ENCODE measurements at places on chromosomes 1 and 21.

- DNase-seq = no peak
These were observed 33.8 kb downstream of the RSPH1 start for GRCh38 chr21:42461881-42462877.

DNA sequence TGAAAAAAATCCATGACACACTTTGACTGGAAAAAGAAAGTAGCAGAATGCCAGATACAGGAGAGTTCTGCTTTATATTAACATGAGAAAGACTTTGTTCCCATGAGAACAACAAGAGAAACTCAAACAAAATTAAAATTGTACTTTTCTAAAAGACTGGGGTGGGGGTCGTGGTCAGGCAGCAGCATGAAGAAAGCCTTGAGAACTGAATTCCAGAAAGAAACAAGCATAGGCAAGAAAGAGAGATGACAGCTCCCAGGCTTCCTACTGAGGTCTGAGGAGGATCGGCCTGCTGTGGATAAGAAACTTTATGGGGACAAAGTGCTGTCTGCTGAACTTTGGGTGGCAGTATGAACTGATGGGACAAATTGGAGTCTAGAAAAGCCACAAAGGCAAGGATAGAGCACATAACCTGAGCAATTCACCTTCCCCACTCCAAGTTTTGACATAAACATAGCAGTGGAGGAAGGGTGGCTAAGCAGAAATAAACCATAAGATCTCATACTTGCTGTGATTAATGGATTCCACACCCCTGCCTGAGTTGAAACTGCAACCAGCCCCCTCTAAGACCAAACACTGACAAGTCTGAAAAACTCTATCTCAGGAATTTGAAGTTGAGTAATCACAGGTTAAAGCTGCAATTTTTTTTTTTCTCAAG lies 43.7 kb downstream of the COL6A1 start:
- no peak for DNase-seq

- DNase-seq = no peak
These were observed 19.9 kb downstream of the RPL5 start for GRCh38 chr1:92851729-92852128.

DNA sequence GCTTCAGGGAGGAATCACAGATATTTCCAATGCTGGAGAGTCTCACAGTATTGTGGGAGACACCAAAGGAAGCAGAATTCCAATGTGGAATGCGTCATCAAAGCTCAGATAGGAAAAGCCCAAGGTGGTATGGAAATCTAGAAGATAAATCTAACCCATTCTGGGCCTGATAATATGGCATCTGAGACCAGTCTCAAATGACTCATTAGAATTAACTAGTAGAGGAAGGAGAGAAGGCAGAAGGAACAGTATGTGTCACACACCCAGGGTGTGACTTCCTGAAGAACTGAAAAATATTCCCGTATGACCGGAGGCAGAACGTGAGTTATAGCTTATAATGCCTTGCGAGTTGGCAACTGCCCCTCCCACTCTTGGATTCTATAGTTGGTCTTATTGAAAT lies 499.2 kb downstream of the PLPP3 start:
- no peak for DNase-seq

DNA sequence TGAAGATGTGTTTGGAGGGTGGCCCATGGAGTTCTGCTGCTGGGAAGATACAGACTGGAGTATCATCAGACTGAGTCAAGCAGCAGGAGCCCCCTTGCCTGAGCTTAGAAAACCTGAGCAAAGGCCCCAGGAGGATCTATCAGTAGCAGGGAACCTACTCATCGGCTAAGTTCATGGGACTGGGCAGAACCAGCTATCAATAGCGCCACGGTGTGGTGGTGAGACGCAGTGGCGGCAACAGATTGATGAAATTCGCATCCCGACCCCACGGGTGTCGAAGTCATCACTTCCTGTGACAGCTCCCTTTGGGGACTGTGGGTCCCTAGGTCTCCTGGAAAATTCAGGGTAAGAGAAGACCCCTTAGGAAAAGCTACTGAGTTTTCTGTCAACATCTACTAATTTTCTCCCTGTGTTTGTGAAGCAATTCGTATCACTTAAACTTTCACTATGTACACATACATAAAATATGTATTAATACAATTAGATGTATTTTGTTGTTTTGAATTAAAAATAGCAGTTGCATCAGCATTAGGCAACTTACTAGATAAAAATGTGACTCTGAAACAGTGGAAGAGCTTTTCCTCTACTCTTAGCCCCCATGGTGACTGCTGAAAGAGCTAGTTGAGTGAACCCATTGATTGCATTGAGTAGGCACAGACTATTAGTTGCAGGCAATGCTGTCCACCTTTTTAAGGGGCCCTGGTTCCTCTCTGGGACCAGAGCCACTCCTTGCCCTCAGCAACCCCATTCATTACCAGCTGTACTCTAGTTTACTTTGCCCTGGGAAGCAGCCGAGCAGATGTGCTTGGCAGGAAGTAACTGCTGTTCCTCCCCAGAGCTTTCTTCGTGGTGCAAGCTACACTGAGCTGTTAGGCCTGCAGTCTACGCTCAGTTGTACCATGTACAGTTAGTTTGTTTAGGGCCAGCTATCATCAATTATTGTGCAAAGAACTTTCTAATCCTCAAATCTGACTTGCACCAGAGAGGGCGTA lies 7.3 kb upstream of the CACNA1S start:
- peak; percentile 56 for DNase-seq

DNA sequence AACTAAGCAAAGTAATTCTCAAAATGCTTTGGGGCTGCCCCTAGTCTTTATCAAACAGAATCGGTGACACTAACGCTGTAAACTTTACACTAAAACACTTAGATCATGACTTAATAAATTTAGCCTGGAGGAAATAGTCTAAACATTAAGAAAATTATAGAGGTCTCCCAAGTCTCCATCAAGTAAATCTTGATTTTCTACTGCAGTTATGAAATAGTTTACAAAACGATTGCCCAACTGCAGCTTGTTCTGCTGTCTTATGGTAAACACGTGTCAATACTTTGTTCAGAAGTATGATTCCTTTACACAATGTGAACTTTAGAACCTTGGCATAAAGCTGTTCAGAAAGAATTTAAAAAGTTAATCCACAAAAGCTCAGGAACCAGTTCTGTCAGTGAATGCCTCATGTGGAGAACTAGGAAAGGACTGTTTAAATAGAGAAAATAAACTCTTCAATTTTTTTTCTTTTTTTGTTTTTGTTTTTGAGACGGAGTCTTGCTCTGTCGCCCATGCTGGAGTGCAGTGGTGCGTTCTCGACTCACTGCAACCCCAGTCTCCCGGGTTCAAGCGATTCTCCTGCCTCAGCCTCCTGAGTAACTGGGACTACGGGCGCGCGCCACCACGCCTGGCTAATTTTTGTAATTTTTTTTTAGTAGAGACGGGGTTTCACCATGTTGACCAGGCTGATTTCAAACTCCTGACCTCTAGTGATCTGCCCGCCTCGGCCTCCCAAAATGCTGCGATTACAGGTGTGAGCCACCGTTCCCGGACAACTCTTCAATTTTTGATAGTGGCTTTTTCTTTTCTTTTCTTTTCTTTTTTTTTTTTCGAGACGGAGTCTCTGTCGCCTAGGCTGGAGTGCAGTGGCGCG lies 1.6 kb downstream of the DDI2 start:
- no peak for DNase-seq

DNA sequence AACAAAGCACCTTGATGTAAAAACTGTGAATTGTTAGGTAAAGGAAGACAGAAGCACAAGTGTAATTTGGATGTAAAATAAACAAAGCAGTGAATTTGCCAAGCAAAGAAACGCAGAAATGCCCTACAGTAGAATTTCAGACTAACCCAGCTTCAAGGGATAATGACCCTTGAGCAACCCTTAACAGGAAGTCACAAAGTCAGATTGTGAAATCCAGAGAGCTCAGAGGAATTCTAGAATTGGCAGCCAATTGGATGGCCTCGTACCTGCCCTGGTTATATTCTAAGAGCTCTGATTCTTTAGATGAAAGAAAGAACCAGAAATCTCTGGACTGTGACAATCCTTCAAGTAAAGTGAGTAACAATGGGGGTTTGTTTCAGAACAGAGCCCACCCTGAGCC lies 152.7 kb upstream of the CHRM3 start:
- no peak for DNase-seq

DNA sequence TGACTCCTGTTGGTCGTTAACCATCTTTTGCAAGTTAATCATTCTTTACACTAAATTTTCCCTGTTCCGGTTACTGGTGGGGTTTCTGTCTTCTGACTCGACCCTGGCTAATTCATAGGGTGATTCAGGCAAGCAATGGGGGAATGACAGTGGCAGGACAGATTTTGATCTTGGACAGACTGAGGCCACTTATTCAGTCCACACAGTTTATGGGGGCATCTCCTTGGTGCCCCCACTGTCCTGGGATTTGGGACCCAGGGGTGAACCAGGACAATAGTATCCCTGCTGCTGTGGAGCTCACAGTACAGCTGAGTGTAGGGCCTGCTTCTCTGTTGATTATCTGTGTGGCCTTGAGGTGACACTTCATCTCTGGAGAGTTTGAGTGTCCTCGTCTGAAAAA lies 540.4 kb downstream of the MATN1 start:
- no peak for DNase-seq

DNA sequence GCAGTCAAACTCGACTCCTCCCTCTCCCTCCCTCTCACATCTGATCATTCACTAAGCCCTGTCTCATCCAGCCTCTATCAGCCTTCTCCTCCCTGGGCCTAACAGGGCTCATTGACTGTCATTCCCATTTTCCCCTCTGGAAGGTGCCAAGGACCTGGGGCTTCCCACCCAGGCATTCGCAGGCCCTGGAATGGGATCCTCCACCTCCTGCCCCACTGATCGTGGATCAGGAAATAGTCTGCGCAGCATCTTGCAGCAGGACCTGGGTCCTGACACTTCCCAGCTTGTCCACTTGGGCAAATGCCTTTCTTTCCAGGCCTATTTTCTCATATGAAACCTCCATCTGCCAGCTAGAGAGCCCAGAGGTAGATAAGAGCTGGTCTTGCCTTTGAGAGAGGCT lies 71.2 kb upstream of the ZC3H12A start:
- no peak for DNase-seq

DNA sequence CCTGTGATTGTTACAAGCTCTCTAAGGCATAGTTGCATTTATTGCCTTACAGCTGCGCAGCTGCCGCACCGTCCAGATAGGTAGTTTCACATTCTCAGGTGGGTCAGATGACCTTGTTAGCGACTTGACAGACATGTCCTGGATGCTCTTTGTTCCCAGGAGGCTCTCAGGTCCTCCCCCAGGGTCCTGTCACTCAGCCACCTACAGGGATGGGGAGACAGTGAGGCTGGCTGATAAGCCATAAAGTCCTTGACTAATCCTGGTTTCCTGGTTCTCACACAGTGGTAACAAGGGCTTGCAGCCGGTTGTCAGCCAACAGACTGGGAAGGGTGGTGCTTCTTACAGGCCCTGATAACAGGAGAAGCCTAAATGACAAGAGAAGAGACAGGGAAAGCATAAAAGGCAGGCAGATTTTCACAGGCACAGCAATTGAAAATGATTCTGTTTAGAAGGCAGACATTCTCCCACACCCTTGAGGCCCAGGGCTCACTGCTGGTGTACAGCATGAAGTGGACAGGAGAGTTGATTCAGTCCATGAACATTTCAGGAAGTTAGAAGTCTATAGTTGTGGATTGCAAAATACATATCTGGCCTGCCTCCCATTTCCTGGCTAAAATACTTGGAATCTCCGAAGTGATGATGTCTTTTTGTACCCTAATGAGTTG lies 2.9 kb downstream of the ARF1 start:
- DNase-seq = no peak

- no peak for DNase-seq
These were observed 104.8 kb upstream of the DPT start for GRCh38 chr1:168833801-168834224.

DNA sequence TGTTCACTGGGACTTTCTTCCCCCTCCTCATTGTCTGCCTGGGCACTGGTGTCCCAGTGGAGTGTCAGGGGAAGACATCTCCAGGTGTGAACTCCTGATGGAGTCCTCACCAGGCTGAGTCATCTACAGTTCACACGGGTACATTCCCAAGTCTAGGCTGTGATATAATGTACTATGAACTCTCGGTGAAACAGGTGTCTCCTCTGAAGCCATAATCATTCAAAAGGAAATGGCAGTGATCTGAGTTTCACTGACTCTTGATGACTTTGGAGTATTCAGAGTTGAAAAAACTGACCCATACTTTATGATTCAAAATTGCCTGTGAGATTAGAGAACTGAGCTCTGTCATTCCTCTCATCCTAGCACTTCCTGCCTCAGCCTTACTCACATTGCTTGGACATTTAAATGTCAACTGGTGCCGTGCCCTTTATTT lies 9.1 kb downstream of the LAMC2 start:
- no peak for DNase-seq

- no peak for DNase-seq
These were observed 178.8 kb upstream of the ARHGEF16 start for GRCh38 chr1:3275471-3276340.

DNA sequence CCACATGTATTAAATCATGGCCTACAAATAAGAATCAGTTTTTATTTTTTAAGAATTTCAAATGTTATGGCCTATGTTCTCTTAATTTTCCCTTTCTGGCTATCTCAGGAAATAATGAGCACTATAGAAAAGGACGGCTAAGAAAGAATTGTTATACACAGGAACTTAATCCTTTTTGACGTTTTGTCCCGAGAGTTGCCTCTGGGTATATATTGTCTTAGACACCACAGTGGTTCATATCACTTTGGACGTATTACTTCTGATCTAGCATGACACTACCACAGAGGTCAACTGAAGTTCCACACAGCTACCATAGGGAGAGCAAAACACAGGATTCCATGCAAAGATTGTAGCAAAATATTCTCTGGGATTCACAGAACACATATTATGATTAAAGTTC lies 307.6 kb downstream of the VAV3 start:
- DNase-seq = no peak

GRCh38 chr1:203492082-203492747 lies 1.7 kb upstream of the OPTC start:
- no peak for DNase-seq

GRCh38 chr1:54356680-54357147 lies 49.5 kb downstream of the SSBP3 start:
- no peak for DNase-seq

- no peak for DNase-seq
These were observed 325.0 kb upstream of the ESRRG start for GRCh38 chr1:217048104-217048707.

DNA sequence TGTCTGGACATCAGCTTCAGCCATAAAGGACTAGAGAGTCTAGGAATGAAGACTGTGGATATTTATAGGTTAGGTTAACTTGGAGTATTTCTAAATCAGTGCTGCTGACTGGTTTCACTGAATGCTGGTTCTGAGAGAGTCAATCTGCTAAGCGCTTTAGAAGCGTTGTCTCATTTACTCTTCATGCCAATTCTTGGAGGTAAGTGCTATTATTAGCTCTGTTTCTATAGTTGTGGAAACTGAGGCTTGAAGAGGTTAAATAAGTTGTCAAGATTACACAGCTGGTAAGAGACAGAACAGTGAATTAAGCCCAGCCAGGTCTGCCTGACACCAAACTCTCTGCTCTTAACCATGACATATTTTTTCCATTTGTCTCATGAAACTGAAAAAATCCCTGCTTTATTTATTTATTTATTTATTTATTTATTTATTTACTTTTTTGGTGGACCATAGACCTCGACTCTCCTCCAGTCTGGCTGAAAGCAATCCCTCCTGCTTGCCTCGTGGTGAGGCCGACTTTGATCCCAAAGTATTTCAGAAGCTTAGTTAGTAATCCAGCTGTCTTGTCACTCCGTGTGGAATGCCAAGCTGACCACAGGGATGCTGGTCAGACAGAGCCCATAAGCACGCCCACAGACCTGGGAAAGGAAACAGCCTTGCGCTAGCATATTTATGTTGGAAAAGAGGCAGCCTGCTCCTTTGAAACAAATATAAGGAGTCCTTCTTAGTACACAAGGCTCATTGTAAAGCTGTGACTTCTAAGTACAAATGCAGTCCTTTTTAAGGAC lies 16.9 kb downstream of the NTMT2 start:
- no peak for DNase-seq
